ENCODE measurements at places on chromosomes 3 and 15.

DNA sequence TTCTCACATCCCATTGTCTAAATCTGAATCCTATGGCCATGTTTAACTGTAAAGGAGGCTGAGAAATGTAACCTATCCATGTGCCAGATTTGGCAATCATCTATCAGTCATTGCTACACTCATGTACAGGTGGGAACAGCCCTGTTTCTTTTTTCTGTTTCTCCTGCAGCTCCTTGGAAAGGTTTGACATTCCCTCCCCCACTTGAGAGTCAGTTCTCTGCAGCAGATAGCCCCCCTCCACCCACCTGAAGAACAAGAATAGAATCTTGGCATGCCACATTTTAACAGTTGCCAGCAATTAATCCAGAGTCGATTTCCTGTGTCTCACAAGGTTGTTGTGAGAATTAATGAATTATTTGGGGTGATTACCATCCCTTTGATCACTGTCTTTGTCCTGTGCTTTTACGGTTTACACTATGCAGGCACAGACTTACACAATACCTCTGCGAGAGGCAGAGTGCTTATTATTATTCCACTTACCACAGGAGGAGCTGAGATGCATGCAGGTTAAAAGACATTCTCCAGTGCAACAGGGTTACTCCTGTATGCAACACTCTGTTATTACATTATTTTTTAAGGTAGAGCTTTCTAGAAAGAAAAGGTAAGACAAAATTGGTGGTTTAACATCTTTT is 351.0 kb upstream of the THRB start:
- no peak for DNase-seq

DNA sequence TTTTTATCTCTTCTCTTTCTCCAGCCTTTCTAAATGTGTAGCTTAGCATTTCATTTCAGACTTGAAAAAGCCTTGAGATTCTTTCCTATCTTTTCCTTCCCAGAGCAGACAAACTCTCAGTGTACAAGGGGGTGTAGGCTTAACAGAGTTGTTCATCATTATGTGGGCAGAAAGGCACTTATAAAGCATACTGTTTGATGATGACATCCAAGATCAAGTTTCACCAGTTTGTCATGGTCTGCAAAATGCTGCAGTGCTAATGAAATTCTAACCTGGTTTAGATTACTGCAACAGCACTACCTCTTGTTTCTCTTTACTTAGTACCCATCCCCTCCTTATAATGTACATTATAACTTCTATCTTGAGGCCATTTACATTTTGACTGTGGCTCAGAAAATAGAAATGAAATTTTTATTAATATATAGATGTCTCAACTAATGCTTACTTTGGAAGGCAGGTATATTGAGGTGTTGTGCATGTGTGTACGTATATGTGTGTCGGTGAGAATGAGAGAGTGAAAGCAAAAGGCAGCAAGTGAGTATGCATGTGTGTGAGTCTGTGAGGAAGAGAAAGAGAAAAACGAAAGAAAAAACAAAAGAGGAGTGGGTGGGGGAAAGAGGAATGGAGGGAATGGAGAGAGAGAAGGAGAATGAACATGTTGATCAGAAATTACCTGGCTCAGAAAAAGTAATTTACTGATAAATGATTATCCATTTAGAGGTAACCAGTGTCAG is 1043.6 kb downstream of the TUSC7 start:
- DNase-seq: no peak

DNA sequence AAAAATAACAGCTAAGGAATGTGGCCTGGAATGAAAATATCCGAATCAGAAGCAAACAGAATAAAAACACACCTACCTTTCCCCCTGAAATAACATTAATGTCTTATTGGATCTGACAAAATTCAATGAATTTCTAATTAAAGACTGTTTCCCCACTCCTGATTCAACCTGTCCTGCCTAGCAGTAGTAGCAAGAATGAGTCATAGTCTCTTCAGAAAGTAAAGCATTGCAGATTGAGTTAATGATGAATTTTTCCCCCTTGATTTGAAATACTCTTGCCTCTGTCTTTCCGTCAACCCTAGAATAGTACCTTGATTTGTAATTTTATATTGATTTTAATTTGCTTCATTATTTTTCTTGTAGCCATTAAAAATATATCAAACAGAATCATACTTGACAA is 212.4 kb downstream of the CNTN4 start:
- no peak for DNase-seq

- DNase-seq: no peak
These were observed 76.3 kb upstream of the FAM98B start for GRCh38 chr15:38377636-38378035.

GRCh38 chr3:40847551-40847992 is 322.8 kb downstream of the ZNF621 start:
- DNase-seq: no peak

DNA sequence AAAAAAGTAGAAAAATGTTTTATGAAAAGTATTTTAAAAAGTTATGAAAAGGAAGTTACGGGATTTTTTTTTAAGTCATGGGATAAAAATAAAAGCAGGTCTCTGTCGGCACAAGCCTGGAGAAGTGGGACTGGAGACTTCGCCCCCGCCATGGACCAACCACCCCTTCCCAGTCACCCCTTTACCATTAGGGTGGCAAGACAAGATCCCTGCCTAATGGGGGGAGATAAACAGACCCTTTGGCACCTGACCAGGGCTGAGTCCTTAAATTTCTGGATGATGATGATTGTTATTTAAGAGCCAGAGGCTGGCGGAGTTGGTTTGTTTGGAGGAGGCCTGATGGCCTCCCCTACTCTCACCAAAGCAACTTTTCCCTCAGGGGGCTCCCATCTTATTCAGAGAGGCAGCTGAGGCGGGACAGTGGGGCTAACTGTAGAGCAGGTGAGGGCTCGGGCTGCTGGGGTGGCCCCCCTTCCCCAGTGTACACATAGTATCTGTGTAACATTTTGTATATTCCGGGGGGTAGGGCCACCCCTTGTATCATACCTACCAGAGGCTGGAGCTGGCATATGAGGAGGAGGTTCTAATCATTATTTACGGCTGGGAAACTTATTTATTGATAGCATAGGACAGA is 74.0 kb downstream of the ADAMTS7 start:
- no peak for DNase-seq

GRCh38 chr15:63277893-63278456 is 570 bp downstream of the APH1B start:
- no peak for DNase-seq

DNA sequence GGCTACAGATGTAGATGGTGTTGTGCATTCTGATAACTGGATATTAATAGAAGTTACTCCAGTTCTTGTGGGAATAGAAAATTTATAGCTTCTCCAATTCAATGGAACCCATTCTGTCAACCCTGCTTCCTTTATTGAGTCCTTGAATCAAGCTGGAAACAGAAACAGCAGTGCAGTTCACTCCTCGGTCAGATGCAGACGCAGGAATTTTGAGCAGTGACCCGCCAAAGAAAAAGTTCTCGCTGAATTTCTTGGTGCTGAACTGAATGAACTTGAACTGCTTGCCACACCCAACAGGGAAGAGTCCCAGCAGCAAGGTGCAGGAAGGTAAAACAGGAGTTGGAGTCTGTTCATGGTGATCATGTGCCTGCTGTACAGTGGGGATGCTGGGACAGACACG is 10.3 kb downstream of the HRH1 start:
- DNase-seq: no peak

DNA sequence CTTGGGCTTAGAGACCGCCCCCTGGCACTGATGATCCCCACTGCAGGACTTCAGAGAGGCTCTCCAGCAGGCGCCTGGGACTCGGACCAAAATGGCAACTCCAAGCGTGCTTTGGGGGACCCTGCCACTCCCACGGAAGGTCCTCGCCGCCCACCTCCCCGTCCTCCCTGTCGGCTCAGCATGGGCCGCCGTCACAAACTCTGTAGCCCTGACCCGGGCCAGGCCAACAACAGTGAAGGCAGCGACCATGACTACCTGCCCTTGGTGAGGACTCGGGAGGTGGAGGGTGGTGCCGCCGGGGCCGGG is 7.7 kb downstream of the ALG3 start:
- no peak for DNase-seq

DNA sequence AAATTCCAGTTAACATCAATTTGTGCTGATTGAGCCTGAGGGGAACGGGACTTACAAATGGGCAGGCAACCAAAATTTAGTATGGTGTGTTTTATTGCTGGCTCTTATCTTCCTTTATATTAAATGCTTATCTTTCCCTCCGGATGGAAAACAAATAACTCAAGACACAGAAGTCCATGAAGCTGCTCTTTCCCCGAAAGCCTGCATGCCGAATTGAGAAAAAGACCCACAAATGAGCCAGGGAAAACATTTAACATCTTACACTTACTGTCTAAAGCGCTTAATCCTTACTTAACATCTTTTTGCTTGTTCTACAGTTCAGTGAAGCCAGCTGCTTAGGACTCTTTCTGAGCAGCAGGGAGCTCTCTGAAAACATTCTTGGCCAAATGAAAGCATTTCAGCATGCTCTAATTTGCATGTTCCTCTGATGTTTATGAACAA is 49.5 kb downstream of the HEG1 start:
- DNase-seq: no peak

- DNase-seq: peak; percentile 25
These were observed 202.6 kb downstream of the KLHL25 start for GRCh38 chr15:85592148-85592547.

DNA sequence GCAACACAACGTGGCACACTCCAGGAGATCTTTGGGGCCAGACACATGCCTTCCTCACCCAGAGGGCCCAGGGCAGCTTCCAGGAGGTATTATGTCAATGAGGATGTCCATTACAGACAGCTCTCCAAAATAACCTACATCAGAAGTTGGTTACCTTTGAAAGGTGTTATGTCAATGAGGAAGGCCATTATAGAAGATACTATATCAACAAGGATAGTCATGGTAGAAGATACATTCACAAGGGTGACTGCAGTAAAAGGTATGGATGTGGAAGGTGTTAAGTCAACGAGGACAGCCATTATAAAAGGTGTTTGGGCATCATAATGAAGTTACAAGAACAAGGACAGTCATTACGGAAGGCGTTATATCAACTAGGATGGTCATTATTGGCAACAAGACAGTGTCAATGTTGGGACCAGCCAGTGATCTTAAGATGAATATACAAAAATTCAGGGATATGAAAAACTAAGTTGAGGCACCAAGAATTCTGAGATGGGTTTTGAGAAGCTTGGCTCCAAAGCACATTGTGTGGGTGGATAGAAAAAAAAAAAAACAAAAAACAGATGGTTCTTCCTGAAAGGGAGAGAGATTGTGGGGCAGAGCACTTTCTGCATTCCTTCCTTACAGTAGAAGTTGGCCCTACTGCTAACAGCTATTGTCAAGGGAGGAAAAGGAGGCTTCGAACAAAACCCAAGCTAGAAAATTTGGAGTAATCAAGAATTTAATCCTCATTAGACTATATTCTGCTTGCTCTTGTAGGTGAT is 11.2 kb downstream of the CDCP1 start:
- no peak for DNase-seq

- no peak for DNase-seq
These were observed at the start of gene DNAH12 for GRCh38 chr3:57544181-57545125. Gene DNAH12, minus strand, starts transcription at chr3:57544344. Its CDS starts 1,474 bp downstream, at chr3:57542870.

GRCh38 chr3:16536996-16537395 is 23.5 kb upstream of the RFTN1 start:
- no peak for DNase-seq

DNA sequence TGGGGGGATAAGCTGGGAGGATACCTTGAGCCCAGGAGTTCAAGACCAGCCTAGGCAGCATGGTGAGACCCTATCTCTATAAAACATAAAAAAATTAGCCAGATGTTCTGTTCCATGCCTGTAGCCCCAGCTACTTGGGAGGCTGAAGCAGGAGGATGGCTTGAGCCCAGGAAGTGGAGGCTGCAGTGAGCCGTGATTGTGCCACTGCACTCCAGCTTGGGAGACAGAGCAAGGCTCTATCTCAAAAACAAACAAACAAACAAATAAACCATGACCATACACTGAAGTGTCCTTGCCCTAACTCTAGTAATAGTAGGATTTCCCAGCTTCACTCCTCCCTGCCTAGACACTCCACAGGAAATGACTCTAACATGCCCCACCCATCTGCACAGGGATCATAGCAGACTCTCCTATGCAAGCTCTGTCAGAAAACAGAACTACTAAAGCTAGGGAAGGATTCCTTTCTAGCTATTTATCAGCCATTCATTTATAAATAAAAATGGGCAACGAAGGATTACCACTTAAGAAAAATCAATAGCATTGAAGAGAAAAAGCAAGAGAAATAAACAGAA is 4.6 kb downstream of the ERICH6 start:
- peak; percentile 64 for DNase-seq

DNA sequence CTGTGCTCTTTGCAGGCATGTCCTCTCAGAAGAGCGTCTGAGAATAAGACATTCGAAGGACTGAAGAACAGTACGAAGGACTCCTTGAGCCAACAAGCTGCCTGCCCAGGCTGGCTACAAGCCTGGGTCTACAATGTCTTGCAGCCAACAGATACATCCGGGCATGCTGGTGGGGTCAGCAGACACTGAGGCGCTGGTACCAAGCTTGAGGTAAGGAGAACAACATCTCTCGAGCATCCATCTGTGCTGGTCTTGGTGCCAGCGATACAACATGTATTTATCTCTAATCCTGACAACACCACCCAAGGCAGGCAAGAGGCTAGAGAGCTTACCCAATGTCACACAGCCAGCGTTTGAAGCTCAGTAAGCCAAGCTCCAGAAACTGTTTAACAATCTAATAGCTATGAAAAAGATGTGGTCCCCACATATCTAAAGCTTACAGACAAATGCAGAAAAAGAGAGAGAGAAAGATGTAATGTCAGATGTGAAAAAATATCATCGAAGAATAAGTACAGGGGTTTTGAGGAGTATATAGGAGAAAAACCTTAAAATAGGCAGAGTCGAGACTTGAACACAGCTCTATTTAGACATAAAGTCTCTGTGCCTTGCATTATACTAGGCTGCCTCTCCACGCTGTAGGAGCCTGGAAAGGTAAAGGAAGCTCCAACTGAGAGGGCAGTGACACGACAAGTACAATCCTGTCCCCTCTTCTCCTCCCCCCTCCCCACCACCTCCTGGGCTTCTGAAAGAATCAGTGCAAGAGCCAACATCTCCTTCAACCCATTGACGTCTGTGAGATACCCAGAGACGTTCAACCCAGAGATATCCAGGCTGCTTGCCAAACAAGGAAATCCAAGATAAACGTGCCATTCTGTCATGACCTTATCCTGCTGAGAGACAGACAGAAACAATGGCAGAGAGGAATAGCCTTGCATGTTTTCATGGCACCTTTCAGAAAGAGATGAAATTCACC is 39.4 kb downstream of the WWTR1 start:
- DNase-seq: peak; percentile 83

DNA sequence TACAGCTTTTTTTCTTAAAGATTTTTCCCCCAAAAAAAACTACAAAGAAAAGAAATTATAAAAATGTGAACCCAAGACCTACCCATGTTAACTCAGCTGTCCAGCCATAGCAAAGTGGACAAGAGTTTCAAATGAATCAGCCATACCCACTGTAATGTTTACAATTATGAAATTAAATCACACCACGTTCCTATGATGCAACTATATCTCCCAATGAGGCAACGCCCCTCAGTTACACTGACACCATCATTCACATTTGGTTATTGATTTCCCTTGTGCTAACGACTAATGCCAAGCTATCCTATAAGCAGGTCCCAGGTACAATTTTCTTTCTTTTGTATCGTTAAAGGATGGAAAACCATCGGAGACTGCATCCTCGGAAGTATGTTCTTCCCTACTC is 115.1 kb upstream of the ICE2 start:
- DNase-seq: no peak
